Immature natural killer cell (primary cell): ENCODE measurements at places on chromosomes 5 and 9.

GRCh38 chr5:154265197-154265773 is 74.8 kb downstream of the GALNT10 start:
- H3K4me1 ChIP-seq = peaks cover 37% of the 10 kb centered on the region
- H3K27ac ChIP-seq = peak overlapping the region; percentile 22
- peak overlapping the region; percentile 66 for H3K4me3 ChIP-seq
- peaks cover 14% of the 10 kb centered on the region for H3K36me3 ChIP-seq
- no peaks in the 10 kb centered on the region for H3K27me3 ChIP-seq

GRCh38 chr5:146699138-146699537 is 179.4 kb downstream of the PPP2R2B start:
- no peaks in the 10 kb centered on the region for H3K27me3 ChIP-seq
- DNase-seq = no peak
- H3K4me1 ChIP-seq = peaks cover 39% of the 10 kb centered on the region

DNA sequence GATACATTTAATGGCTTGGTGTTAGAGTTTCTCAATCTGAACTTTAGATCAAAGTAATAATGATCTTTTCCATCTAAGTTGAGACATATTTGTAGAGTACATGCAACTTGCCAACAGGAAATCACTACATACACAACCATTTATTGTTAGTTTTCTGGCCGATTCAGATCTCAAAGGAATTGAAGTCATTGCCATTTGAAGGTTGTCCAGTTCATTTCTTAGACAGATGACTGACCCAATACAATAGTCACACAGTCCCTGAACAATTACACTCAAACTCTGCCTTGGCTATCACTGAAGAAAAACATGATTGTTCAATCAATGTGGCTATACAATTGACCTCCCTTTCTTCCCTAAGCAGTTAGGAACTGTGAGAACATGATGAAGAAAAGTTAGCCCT is 753.2 kb upstream of the RIOK2 start:
- H3K27ac ChIP-seq = no peak overlapping the region
- H3K36me3 ChIP-seq = no peaks in the 10 kb centered on the region
- no peaks in the 10 kb centered on the region for H3K27me3 ChIP-seq
- no peak overlapping the region for H3K4me3 ChIP-seq

- H3K4me1 ChIP-seq = no peaks in the 10 kb centered on the region
- DNase-seq = no peak
- H3K36me3 ChIP-seq = no peaks in the 10 kb centered on the region
- no peaks in the 10 kb centered on the region for H3K27me3 ChIP-seq
- H3K27ac ChIP-seq = no peak overlapping the region
Measured at GRCh38 chr5:17854901-17855300, 220.6 kb downstream of the TAF11L14 start.

DNA sequence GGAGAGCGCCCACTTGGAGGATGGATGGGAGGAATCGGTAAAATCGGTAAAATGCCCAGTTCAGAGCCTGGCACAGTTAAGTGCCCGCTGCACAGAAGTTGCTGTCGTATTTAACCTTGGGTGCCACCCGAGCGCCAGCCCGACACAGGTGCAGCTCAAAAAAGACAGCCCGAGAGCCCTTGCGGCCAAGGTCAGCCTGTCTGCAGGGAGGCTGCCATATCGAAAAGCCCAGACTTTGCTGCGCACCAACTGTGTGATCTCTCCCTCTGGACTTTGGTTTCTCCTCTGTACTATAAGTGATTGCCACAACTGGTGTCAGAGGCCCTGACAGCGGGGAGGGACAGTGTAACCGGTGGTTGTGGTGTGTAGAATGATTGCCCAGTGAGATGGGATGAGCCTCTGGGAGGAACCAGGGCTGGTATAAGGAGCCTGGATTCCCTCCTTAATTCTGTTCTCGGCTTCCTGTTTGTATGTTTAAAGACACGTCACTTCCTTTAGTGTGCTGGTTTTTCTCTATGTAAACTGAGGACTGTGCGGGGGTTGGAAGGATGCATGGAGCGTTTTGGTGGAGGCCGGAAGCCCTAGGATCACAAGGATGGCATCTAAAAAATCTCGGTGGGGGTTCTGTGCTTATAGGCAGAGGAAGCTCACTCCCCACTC is 792 bp downstream of the NTMT1 start:
- H3K27me3 ChIP-seq = peaks cover 11% of the 10 kb centered on the region
- H3K36me3 ChIP-seq = no peaks in the 10 kb centered on the region
- peak overlapping the region; percentile 86 for H3K27ac ChIP-seq
- peaks cover 60% of the 10 kb centered on the region for H3K4me1 ChIP-seq
- peak overlapping the region; percentile 77 for H3K4me3 ChIP-seq

- no peak overlapping the region for H3K27ac ChIP-seq
- peaks cover under 1% of the 10 kb centered on the region for H3K27me3 ChIP-seq
- DNase-seq = no peak
- H3K4me1 ChIP-seq = peaks cover 77% of the 10 kb centered on the region
- no peak overlapping the region for H3K4me3 ChIP-seq
Measured at GRCh38 chr5:72301557-72301956, 18.5 kb downstream of the MRPS27 start.

DNA sequence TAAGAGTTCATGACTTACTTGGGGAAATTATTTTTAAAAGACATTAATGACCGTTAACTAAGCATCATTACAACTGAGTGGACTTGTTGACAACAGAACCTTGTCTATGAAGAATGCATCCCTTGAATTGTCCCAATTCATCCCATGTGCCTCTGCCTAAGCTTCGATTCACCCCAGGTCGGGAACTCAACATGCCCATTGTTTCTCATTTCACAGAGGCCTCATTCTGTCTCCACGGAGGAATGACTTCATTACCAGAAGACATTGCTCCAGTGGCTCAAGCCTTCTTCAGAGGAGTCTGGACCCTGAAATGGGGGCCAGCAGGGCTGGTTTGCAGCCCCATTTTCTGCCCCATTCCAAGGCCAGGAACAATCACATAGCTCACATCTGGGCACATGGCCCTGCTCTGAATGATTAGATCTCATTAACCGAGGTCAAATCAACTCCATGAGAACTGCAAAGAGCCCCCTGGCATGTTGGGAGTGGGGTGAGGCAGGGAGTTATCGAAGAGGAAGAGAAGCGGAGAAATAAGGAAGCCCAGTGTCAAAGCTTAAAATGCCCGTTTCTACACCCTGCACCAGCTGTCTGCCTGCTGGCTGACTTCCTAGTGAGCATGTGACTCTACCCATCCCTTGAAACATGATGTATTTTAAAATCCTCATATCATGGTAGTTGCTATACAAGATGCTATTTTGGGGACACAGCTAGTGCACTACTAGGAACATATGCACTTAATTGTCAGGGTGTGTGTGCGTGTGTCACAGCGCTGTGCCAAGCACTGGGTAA is 137.3 kb downstream of the LHFPL2 start:
- H3K27ac ChIP-seq = no peak overlapping the region
- H3K4me3 ChIP-seq = peak overlapping the region; percentile 54
- peaks cover 19% of the 10 kb centered on the region for H3K4me1 ChIP-seq
- H3K27me3 ChIP-seq = peaks cover 6% of the 10 kb centered on the region
- DNase-seq = no peak

- peaks cover 3% of the 10 kb centered on the region for H3K4me1 ChIP-seq
- peak overlapping the region; percentile 69 for H3K27ac ChIP-seq
- DNase-seq = no peak
- peaks cover 44% of the 10 kb centered on the region for H3K36me3 ChIP-seq
- H3K4me3 ChIP-seq = no peak overlapping the region
Measured at GRCh38 chr9:120490888-120491595, 88.9 kb downstream of the CDK5RAP2 start.

DNA sequence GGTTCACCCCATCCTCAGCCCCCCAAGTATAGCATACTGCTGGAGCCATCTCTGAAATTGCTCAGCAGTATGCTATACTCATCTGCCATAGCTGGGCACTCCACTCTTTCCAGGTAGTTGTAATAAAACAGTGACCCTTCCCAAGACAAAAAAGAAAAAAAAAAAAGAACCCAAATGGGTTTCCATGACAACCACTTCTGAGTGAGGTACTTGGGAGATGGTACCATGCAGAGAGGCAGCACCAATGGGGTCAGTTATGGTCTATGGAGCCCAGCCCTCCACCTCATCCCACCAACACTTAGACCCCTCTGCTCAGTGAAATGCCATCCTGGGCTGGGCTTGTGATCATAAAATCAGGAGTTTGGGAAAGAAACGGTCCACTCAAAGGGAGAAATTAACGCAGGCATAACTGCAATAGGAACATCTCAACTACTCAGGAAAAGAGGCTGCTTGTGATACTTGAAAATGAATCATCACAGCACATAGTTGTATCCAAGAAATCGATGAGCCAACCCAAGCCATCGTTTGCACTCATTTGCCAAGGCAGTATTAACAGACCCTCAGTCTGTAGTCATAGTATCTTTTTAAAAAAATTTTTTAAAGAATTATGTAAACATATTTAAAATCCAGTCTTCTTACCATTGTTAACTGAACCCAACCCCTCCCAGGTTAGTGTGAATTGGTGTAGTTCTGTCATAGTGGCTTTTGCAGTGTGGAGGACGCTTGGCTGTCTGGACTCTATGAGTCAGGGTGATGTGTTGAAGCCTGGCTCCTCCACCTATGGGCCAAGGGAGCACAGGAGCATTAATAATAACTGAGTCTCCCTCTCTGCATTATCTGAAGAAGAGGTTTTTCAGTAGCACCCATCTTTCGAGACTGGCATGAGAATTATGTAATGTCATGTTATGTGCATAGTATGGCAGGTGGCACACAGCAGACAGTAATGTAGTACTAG is 402.7 kb downstream of the SPOCK1 start:
- DNase-seq = no peak
- no peak overlapping the region for H3K4me3 ChIP-seq
- peaks cover 9% of the 10 kb centered on the region for H3K27me3 ChIP-seq
- H3K36me3 ChIP-seq = no peaks in the 10 kb centered on the region
- no peak overlapping the region for H3K27ac ChIP-seq

DNA sequence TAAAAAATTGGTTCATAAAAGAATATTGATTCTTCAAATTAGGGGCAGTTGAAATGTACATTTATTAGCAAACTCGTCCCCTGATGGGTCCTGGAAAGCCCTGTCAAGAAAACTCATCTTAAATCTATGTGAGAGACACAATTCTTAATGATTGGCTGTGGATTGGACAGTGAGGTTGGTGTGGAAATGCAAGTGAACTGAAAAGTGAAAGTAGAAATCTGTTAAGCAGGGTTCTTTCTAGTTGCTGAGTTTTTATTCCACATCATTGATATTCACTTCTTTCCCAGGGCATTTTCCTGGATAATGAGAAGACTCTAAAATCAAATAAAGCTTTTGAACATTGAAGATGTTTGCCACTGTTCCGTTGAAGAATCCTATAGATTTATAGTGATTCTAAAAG is 292.4 kb downstream of the MAST4 start:
- H3K4me1 ChIP-seq = no peaks in the 10 kb centered on the region
- no peak for DNase-seq
- no peak overlapping the region for H3K27ac ChIP-seq

DNA sequence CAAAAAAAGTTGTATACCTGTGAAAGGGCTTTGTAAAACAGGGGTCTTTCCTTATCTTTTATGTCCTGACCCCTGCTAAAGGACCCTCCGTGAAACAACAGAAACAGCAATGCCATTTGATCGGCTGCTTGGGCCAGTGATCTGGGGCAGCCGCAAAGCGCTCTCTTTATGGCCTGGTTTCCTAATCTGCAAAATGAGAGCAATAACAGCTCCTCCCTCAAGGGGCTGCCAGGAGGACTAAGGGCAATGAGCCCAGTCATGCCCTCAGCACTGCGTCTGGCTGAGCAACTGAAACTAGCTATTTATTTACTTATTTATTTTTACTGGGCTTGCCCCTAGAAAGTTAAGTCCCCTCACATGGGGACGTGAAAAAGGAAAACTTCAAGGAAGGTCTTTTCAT is 18.3 kb downstream of the CMBL start:
- peaks cover 4% of the 10 kb centered on the region for H3K36me3 ChIP-seq
- H3K4me1 ChIP-seq = no peaks in the 10 kb centered on the region
- DNase-seq = no peak
- H3K27me3 ChIP-seq = peaks cover 2% of the 10 kb centered on the region
- no peak overlapping the region for H3K4me3 ChIP-seq
- no peak overlapping the region for H3K27ac ChIP-seq

DNA sequence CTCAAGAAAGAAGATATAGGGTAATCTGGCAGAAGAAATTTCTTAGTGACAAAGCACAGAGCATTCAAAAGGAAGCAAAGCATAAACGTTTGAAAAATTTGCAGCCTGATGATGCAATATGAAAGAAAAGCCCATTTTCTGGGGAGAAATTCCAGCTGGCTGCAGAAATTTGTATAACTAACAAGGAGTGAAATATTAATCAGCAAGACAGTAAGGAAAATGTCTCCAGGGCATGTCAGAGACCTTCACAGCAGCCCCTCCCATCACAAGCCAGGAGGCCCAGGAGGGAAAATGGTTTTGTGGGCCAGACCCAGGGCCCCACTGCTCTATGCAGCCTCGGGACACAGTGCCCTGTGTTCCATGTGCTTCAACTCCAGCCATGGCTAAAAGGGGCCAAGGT is 359.4 kb downstream of the HINT1 start:
- H3K4me3 ChIP-seq = no peak overlapping the region
- peaks cover 7% of the 10 kb centered on the region for H3K27me3 ChIP-seq
- no peaks in the 10 kb centered on the region for H3K36me3 ChIP-seq
- H3K27ac ChIP-seq = no peak overlapping the region

DNA sequence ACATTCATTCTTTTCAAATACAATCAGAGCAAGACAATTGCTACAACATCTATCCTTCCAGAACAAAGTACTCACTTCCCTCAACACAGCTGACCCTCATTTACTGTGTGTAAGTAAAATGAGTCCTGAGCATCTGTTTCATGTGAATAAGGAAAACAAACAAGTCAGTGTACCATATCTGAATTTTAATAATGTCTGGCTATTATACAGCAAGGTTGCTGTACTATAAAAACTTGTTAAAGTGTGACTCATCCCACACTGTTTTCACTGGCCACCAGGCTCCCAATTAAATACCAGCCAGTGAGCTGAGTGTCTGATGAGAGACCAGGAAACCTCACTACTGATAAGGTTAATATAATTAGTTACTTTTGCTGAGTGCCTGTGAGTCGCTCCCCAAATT is 339.8 kb downstream of the AGTPBP1 start:
- H3K36me3 ChIP-seq = no peaks in the 10 kb centered on the region
- H3K4me3 ChIP-seq = no peak overlapping the region
- no peak for DNase-seq

DNA sequence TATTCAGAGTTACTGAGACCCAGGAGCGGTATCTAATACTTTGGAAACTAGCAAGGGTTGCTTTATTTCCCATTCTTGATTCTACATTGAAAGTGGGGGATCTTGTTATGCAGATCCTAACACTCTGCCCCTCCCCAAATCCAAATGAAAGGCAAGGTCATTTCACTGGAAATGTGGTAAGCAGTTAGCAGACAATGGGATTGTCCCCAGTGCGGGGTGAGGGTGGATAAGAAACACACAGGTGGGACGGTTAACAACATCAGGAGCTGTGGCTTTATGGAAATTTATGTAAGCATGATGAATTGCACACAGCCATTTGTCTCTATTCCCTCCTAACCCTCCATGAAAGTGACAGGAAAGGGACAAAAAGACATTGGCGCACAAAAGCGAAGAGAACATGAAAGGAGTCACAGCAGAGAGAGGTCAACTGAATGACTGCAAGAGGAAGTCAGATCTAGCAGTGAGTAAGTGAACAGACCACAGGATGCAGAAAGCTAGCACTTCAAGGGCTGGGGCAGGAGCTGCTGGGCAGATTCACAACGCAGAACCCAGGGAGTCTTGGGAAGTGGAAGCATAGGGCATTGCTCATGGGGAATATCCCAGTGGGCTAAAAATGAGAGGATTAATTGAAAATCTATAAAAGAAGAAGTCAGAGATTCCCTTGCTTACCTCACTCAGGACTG is 184.4 kb downstream of the HSD17B3 start:
- peaks cover 69% of the 10 kb centered on the region for H3K4me1 ChIP-seq
- H3K36me3 ChIP-seq = peaks cover 5% of the 10 kb centered on the region
- H3K4me3 ChIP-seq = peak overlapping the region; percentile 78
- peak; percentile 39 for DNase-seq
- no peak overlapping the region for H3K27ac ChIP-seq
- H3K27me3 ChIP-seq = peaks cover 4% of the 10 kb centered on the region
